Hair follicular keratinocyte (primary cell): ENCODE measurements at places on chromosomes 16 and 17. TPM values are rescaled to one million over a fixed set of nuclear protein-coding genes. Genes with fewer than 3 reads are reported as not detected.

Gene TVP23A
- total RNA-seq = not detected in 2 replicates

Gene LLGL2
- total RNA-seq = 14.5 and 14.7 TPM in 2 replicates

Gene KRT31
- total RNA-seq = 0.23 TPM in 1 of 2 replicates, not detected in the other

Gene GH1
- not detected in 2 replicates for total RNA-seq

Gene ADAP2
- total RNA-seq = 0.62 and 0.91 TPM in 2 replicates

Gene GLIS2
- total RNA-seq = 1.0 and 2.1 TPM in 2 replicates

Gene NIP7
- 29.1 and 40.4 TPM in 2 replicates for total RNA-seq

Gene CCDC154
- total RNA-seq = 0.16 TPM in 1 of 2 replicates, not detected in the other

Gene KRTAP4-9
- not detected in 2 replicates for total RNA-seq

Gene TRIM25
- 22.0 and 33.2 TPM in 2 replicates for total RNA-seq

Gene YPEL3
- total RNA-seq = 20.5 and 36.9 TPM in 2 replicates

Gene OR3A3
- not detected in 2 replicates for total RNA-seq

Gene IL32
- 6.5 and 25.3 TPM in 2 replicates for total RNA-seq

Gene PITPNM3
- total RNA-seq = 9.1 and 16.4 TPM in 2 replicates

Gene COX6A2
- total RNA-seq = not detected in 2 replicates

Gene SOX9
- total RNA-seq = 20.5 and 26.1 TPM in 2 replicates

Gene CCL14
- total RNA-seq = not detected in 2 replicates

Gene C17orf75
- 12.6 and 14.1 TPM in 2 replicates for total RNA-seq

Gene PYY
- 0.11 TPM in 1 of 2 replicates, not detected in the other for total RNA-seq

Gene OMG
- 0.08 TPM in 1 of 2 replicates, not detected in the other for total RNA-seq

Gene ARHGAP23
- total RNA-seq = 21.3 and 24.0 TPM in 2 replicates

Gene TMEM88
- total RNA-seq = 0.23 TPM in 1 of 2 replicates, not detected in the other

Gene RCVRN
- total RNA-seq = not detected in 2 replicates

Gene GPATCH8
- 12.7 and 14.9 TPM in 2 replicates for total RNA-seq

Gene CAPNS2
- 12.7 and 32.7 TPM in 2 replicates for total RNA-seq
